ENCODE measurements at places on chromosomes 1 and 21.

- DNase-seq = peak; percentile 13
These were observed 256.5 kb downstream of the USP25 start for GRCh38 chr21:15986277-15986676.

- DNase-seq = no peak
These were observed 56.4 kb downstream of the WDR3 start for GRCh38 chr1:117985973-117986372.

GRCh38 chr1:29549001-29549400 is 312.7 kb downstream of the PTPRU start:
- DNase-seq = no peak

DNA sequence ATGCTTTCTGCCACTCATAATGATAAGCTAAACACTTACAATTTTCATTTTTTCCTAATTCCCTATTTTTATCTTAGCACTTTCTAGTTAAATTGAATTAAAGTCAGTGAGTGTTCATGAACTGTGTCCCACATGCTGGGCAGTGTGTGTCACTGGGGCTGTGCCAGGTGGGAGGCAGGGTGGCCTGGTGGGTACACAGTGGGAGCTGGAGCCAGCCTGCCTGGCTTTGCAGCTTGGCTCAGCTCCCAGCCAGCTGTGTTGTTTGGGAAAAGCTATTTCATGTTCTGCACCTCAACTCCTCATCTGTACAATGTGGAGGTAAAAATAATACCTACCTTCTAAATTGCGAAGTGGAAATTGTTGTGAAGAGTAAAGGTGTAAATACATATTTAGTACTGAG is 238.4 kb downstream of the PLA2G4A start:
- peak; percentile 68 for DNase-seq

- DNase-seq = no peak
These were observed 63.2 kb downstream of the ADARB1 start for GRCh38 chr21:45137612-45137937.

DNA sequence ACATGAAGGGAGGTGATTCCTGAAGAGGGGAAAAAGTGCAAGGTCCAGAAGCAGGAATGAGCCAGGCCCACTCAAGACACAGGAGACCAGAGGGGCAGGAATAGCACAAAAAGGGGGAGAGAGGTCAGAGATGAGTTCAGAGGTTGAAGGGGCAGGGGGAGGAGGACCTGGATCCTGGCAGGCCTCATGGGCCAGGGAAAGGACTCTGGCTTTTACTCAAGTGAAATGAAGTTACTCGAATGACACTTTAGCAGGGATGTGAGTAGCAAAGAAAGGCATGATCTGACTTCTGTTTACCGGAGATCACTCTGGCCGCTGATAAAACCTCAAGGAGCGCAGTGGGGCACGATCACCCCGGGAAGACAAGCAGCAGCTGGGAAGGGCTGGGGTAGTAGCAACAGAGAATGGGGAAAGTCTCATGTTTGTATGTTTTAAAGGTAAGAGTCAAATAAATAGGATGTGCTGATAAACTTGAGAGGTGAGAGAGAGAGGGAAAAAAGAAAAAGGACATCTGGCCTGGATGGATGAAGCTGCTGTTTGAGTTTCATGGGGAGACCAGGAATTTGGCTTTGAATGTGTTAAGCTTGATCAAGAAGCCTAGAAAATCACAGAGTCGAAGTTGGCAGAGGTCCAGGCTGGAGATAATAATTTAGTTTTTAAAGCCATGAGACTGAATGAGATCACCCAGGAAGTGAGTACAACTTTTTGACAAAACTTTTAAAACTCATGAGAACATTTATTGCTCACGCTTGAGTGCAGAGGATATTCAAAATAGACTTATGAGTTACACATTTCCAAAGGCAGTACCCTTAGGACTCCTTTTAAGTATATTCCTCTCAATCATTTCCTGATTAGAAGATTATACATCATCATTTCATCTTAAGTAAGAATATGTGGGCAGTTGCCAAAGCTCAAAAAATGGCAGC is 156.0 kb downstream of the RERE start:
- no peak for DNase-seq

DNA sequence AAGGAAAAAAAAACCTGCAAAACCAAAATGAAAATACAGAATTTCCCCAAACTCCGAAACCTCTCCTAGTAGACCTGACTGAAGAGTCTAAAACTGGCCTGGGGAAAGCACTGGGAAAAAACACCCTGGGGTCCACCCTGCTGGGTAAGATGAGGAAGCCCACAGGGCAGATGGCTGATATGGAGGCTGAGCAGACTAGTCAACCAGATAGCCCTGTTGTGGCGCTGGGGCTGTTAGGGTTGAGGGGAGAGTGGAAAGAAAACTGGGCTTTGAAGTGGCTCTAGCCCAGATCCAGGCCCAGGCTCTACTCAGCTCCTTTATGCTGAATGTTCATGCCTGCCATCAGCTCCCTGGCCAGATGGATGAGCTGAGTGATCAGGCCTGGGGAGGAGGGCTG is 6.8 kb upstream of the SLAMF1 start:
- no peak for DNase-seq

- peak; percentile 52 for DNase-seq
These were observed 22.5 kb upstream of the KCTD3 start for GRCh38 chr1:215544566-215544965.

- DNase-seq = no peak
These were observed 44.1 kb downstream of the SIM2 start for GRCh38 chr21:36743008-36743407.

GRCh38 chr1:63931468-63931867 is 157.7 kb downstream of the ROR1 start:
- no peak for DNase-seq

GRCh38 chr1:230090194-230090711 is 23.2 kb downstream of the GALNT2 start:
- no peak for DNase-seq

DNA sequence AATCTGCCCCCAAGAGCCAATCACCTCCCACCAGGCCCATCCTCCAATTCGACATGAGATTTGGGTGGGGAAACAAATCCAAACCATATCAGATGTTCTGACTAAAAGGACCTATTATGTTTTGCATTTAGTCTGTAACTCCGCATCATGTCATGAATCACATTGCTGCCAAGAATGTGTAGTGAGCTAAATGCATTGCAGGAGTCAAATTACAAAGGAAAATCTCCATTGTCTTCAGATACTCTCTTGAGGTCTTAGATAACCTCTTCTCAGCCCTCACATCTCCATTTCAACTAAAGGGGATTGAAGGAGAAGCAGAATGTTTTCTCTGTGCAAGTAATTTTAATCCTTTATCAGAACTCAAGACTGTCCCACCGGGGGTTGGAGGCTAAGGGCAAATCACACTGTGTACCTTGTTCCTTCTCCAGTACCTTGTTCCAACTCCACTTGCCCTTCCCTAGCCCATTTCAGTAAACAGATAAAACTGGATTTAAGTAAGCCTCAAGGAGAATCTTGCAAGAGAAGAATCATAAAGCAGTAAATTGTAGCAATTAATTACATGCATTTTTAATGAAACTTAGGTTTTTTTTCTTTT is 34.1 kb downstream of the EXTL2 start:
- DNase-seq = no peak

- DNase-seq = no peak
These were observed 226.7 kb upstream of the RUNX1 start for GRCh38 chr21:35275776-35276175.

DNA sequence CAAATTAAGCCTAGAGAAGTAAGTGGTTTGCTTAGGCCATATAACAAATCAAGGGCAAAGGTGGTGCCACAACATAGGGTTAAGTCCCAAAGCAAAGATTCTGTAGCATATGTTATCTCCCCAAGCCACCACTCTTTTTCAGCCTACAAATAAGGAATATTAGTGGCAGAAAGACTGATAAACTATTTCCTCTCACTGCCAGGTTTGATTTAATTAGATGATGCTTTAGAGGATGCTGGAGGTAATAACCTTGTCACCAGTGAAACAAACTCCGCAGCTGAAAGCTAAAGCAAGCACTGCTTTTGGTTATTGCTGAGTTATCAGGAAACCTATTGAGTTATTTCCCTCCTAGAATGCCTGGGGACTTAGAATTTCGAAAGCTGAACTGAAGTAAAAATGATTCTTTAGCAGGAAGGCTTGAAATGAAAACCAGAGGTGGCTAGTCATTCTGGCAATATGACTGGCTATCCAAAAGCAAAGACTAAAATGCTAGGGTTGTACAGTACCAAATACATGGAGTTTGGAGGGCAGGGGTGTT is 145.2 kb downstream of the SYT2 start:
- peak; percentile 29 for DNase-seq

GRCh38 chr1:181099152-181100014 is 10.9 kb downstream of the IER5 start:
- no peak for DNase-seq

DNA sequence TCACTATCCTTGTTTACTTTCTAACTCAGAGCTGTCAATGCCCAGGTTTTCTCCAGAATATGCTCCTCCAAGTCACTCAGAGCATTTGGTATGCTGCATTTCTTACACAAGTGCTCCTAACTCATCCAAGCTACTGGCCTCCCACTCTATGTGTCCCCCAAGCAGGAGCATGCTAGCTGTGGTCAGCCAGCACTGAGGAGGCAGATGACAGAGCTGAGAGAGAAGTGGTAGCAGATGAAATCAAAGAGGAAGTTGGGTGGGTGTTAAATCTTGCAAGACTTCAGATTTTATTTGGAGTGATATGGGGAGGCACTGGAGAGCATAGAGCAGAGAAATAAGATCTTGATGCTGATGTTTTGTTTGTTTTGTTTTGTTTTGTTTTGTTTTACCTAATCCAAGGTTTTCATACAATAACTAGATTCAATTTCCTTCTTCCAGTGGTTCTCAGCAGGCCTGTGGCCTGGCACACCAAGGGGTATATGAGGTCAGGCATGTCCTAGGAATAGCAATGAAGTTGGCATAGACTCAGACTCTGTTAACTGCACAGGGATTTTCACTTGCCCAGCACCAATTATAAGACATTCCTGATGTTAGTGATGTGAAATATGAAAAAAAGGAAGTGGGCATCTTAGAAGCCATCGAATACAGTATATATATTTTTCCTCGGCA is 3.1 kb upstream of the PGBD5 start:
- no peak for DNase-seq

DNA sequence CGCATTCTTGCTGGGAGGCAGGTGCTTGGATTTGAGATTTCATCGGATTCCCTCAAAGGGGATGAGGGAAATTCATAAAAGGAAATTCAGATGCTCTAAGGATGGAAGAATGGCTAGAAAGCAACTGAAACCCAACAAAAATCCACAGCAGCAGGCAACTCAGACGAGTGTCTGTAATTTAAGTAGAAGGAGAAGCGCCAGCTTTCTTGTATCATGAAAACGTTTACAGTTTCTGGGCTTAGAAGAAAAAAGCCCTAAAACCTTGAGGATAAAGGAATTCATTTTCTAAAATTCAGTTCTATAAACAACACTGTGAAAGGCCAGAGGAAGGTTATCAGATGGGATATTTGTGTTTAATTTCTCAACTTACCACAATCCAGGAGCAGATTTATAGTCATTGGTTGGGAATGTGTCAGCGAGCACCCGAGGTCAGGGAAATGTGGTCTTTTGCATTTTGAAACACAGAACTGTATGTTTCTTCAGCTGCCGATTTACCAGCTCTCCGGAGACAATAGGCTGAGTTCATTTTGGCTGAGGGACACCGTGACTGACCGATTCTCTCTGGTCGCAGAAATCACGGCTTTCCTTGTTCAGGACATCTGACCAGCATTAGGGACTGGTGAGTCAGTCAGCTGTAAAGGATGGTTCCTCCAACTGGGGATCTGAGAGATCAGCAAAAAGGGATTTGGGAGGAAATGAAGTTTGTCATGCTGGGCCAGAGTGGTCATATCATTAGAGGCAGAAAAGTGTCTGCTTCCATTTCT is 111.6 kb upstream of the ERRFI1 start:
- no peak for DNase-seq

DNA sequence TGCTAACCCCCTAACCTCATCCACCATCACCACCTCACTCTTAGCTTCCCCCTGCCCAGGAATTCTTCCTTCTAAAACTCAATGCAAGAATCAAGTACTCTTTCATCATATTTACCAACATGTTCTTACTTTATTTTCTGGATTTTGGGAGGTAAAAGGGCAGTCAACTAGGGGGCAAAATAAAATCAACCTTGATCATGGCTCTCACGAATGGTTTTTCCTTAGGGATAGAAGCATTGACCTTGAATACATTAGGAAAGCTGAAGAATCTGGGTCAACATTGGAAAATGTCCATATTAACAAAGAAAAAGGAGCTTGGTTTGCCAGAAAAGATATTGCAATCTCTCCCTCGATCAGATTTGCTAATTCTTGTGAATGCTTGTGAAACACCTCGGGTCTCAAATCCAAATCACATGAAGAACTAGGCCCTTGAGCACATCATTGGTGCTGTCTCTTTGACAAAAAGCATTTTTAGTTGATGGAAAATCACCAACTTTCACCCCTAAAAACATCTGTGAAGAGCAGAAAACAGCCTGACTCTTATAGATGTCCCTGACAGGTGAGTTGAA is 58.9 kb downstream of the ZC3H11B start:
- DNase-seq = no peak

DNA sequence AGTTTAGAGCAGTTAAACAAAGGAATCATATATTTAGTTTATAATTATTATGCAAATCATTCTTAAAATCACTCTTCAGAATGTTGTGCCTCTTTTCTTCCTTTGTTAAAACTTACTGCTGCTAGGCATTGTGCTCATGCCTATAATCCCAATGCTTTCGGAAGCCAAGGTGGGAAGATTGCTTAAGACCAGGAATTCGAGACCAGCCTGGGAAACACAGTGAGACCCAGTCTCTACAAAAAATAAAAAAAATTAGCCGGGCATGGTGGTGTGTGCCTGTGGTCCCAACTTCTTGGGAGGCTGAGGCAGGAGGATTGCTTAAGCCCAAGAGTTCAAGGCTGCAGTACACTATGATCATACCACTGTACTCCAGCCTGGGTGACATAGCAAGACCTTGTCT is 33.6 kb downstream of the ZSWIM5 start:
- no peak for DNase-seq

DNA sequence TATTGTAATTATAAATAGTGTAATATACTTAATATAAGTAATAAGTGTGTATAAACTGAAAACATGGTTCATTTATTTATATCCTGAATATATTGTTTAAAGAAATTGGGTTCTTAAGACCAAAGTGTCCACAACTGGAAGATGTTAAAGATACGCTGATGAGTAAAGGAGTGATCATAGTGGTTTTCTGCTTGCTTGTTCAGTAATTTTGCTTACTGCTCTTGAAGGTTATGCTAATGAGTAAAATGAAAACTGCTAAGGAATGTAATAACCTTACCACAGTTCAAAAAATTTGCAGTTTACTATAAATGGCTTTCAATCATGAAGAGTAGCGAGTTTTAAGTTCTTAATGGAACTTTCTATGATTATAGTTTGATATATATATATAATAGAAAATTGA is 22.0 kb downstream of the DONSON start:
- DNase-seq = no peak

DNA sequence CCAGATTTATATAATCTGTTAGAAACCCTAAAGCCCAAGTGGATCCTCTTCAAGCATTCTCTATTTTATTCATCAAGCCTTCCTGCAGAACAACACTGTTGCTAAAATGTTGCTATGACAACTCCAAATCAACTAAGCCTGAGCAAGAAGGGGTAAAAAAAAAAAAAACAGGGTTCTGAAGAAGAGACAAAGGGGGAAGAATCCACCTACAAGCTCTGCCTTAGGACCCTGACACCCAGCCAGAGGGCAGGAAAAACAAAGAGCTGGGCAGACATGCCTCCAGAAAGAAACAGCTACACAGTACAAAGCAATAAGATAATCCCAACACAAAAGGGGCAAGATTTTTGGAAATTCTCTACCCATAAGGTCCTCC is 1.3 kb downstream of the USF1 start:
- DNase-seq = no peak

GRCh38 chr1:244384066-244384465 is 67.6 kb downstream of the ADSS2 start:
- no peak for DNase-seq

All from BE2C (cell line).